Hematopoietic multipotent progenitor cell treated with erythropoietin and hydrocortisone succinate and interleukin-3 and kit ligand, for 17 days (in vitro differentiated cells): ENCODE measurements at places on chromosomes 5 and 9.

DNA sequence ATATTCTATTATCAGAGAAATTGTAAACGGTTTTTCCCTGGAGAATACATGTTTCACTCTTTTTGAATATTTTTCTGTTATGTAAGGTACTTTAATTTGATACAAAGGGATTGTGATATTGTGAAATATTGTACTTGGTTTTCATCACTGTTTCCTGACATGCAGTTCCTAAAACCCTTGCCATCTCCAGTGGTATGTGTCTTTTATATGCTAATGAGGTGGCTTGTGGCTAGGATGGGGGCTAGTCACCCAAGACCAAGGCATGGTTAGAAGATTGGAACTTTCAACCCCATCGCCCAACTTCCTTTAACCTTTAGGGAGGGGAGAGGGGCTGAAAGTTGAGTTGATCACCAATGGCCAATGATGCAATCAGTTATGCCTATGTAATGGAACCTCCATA, 160.6 kb downstream of the TAF11L14 start:
- DNase-seq: no peak

GRCh38 chr5:172878585-172878932, 44.5 kb downstream of the ERGIC1 start:
- DNase-seq: no peak

DNA sequence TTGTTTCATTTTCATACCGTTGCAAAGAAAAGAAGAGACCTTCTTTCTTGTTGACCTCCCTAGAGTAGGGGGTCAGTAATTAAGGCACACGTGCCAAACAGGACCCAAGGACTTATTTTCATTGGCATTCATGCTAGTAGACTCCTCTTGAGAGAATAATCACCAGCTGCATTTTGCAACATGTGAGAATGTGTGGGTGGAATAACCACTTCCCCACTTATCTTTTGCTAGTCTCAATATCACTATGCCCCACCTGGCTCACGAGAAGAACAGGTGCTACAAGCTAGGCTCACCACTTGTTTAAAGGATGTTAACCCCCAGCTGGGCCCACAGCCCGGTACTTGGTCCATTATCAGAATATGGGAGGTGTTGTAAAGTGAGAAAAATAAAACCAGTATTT, 460.7 kb upstream of the MEF2C start:
- DNase-seq: no peak

DNA sequence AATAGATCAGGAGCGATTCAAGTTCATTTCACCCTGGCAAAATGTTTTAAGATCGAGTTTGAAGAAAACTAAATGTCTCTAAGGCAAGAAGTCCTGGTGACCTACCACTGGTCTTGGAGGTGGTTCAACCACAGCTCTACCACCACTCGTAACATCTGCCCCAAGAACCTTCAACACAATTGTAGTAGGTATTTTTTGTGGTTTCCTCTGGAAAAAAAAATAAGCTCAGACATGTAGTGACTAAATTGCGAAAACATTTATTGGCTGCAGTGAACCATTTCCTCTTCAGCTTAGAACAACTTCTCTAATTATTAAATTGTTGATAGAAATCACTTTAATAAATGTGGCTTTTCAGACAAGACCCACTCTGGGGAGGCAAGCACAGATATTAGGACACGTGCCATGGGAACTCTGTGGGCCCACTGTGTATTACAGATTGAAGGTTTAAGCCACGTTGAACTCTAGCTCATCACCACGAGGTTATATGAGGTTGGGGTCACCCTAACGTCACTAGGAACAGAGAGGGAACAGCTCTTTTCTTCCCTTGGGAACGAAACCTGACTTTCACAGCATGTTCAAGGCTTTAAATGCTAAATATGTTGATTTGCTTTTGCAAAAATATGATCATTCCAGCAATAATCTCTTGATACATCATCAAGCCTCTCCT, 142.9 kb downstream of the HSD17B3 start:
- DNase-seq: no peak

- DNase-seq: no peak
Observed at GRCh38 chr9:18360005-18360404, 113.9 kb upstream of the ADAMTSL1 start.
